Neural crest cell (in vitro differentiated cells): ENCODE measurements at places on chromosomes 16 and 17. TPM values are rescaled to one million over a fixed set of nuclear protein-coding genes. Genes with fewer than 3 reads are reported as not detected.

Gene GCGR
- not detected in 2 replicates for total RNA-seq

GRCh38 chr17:78812855-78813254, 27.8 kb downstream of the USP36 start:
- no peaks in the 10 kb centered on the region for H3K27me3 ChIP-seq
- no peak overlapping the region for H3K4me3 ChIP-seq
- no peaks in the 10 kb centered on the region for H3K4me1 ChIP-seq
- DNase-seq, result no peak
- H3K27ac ChIP-seq, result no peak overlapping the region

DNA sequence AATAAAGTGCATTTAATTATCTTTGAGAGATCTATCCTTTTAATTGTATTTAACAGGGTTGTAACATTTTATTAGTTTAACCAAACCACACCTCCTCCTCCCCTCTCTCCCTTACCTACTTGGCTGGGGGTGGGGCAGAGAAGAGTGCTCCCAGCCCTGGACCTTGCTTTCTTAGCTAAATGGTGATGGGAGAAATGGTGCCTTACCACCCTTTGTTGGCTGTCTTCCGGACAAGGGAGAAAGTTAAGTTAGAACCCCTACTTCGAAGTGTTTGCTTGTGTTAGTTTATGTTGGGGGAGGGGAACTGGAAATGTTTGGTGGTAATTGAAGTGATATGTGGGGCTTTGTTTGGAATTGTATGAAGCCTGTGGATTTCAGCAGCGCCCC, 3.9 kb downstream of the FZD2 start:
- H3K4me1 ChIP-seq, result peaks cover 58% of the 10 kb centered on the region
- H3K36me3 ChIP-seq, result peaks cover 33% of the 10 kb centered on the region
- peaks cover 2% of the 10 kb centered on the region for H3K27me3 ChIP-seq
- H3K27ac ChIP-seq, result no peak overlapping the region
- DNase-seq, result no peak

GRCh38 chr17:62692721-62693431, 65.4 kb downstream of the MRC2 start:
- no peaks in the 10 kb centered on the region for H3K27me3 ChIP-seq
- H3K27ac ChIP-seq, result no peak overlapping the region
- H3K4me1 ChIP-seq, result peaks cover 19% of the 10 kb centered on the region
- DNase-seq, result no peak
- H3K36me3 ChIP-seq, result no peaks in the 10 kb centered on the region
- H3K4me3 ChIP-seq, result peak overlapping the region; percentile 67
